ENCODE measurements at places on chromosomes 12 and 14. TPM values are rescaled to one million over a fixed set of nuclear protein-coding genes. Genes with fewer than 3 reads are reported as not detected.

BMAL2 gene
- 54.4 TPM for total RNA-seq

GPATCH2L gene
- 86.5 TPM for total RNA-seq

KRT6B gene
- not detected for total RNA-seq

FRMD6 gene
- total RNA-seq: 14.3 TPM

RFC5 gene
- total RNA-seq: 17.1 TPM

GLIPR1L2 gene
- total RNA-seq: 2.3 TPM

PLXNC1 gene
- 111 TPM for total RNA-seq

SMIM41 gene
- total RNA-seq: not detected

Data from diencephalon (tissue), 1 donor.